KBM-7 (cell line): ENCODE measurements at places on chromosomes 13 and 19.

GRCh38 chr19:41619018-41619556 is 7.8 kb downstream of the CEACAM4 start:
- DNase-seq = no peak

DNA sequence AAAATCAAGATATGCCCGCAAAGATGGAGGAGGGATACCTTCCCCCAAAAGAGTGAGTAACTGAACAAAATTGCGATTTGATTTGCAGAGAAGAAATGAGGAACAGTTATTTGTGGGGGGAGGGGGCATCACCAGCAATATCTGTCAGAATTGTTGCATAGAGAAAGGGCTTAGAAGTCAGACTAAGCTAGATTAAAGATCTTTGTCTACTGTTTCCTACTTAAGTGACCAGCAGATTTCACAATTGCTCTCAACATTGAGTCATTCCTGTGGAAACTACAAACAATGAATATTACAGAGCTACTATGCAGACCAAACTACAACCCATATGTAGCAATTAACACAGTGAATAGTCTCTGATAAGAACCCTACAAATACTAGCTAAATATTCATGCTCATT is 27.4 kb downstream of the FPR3 start:
- DNase-seq = peak; percentile 45

DNA sequence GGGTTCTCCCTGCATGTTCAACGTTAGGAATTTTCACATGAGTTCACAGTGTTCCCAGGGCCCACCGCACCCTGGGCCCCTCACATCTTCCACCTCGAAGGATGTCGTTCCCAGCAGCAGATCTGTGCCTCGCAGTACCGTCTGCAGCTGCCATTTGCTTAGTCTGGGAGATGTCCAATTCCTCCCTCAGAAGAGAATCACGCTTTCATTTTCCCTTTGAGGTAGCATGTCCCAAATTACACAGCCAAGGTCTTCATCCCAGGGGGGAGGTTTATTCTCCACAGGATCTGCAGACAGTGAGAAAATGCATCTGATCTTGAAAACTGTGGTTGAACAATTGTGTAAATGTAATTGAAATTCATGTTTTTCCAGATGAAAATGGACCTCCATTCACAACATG is 150.2 kb downstream of the DCT start:
- no peak for DNase-seq

GRCh38 chr19:10533646-10534386 is 9.9 kb upstream of the ATG4D start:
- no peak for DNase-seq

DNA sequence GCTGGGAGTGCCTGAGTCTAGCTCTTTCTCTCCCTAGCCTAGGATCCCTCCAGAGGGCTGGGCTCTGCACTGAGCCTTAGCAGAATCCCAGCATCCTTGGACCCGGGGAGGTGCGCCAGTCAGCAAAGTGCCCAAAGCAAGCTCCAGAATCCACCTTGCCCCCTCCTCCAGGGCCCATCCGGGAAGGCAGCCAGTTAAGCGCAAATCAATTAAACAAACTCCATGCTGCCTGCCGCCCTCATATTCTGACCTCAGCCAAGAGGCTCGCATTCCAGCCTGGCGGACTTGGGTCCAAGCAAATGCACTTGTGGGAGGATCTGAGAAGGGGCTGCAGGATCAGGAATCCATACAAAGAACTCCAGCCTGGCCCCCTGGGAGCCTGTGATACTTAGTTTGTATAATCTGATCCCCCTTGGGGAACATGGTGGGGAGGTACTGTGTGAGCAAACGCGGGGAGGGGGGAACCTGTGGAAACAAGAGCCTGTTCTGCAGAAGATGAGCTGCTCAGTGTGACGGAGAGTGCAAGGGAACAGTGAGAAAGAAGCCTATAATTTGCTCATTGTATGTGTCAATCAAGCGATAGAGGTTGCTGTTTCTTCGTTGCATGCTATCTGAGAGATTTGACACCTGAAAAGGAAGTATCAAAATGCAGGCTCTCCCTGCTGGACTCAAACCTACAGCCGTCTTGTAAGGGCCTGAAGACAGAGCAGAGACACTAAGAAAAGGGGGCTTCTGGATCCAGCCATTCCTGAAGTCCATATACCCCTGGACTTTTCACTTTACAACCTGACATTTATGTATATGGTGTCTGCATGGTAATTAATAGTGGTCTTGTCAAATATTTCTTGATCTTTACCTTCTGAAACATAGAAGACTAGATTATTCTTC is 29.4 kb downstream of the ZNRF4 start:
- DNase-seq = no peak

- DNase-seq = no peak
These were observed 13.7 kb upstream of the SCEL start for GRCh38 chr13:77521595-77522367.

DNA sequence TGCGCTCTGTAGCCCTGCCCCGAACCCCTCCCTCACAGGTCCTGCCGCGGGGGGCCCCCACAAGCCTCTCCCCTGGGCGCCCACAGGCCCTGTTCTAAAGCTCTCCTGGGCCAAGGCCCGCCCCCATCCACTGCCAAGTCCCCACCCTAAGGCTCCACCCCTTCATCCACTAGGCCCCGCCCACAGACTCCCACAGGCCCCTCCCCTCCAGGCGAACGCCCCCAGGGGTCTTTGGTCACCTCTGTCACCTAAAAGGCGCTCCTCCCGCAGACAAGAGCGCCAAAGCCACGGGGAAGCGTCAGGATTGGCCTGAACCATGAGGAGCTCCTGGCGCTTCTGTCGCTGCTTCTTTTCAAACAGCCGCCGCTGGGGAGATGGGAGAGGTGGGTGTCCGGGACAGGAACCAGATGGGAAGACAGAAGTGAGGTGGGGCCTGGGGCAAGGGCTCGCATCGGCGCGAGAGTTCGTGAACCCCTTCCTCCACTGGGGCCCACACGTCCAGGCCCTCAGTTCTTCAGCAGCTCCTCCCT is 2.3 kb downstream of the TULP2 start:
- DNase-seq = no peak

- DNase-seq = no peak
These were observed 215.9 kb upstream of the SOX21 start for GRCh38 chr13:94928127-94928775.

DNA sequence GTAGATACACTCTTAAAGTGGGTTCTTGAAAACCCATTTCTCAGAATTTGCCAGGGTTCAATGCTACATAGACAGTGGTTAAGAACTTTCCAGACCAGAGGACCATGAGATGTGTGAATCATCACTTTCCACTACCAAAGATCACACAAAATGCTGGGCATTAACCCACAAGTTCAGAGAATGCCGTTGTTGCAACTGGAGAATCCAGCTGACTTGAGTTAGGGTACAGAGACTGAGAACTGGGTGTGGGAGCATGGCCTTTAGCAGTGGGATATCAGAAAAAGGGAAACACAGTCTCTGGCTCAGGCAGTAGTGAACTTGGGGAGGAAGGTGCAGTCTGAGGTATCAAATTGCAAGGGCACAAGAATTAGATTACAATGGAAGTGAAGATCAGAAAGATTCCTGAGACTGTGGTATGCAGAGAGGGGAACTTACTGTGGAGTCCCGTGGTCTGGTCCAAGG is 51.5 kb upstream of the WDFY2 start:
- peak; percentile 47 for DNase-seq

GRCh38 chr13:54379461-54379860 is 1350.8 kb downstream of the OLFM4 start:
- DNase-seq = no peak

- no peak for DNase-seq
These were observed 74.2 kb downstream of the TUBGCP3 start for GRCh38 chr13:112513761-112514160.

DNA sequence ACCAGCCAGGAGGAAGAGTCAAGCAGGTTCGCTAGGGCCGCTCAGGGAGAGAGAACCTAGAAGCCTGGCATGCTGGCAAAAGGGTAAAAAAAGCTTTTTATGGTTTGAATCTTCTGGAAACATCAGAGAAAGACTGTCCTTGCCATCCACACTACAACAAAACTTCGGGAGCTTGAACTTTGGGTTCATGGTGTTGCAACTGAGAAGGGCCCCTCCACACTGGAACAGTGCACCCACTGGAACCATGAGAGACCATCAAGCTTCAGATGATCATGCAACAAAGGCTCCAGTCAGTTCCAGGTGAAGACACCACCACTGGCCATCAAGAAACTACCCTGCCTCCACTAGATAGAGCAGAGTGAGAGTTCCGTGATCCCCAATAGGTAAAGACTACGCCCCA is 170.1 kb downstream of the RGCC start:
- no peak for DNase-seq

GRCh38 chr13:50441130-50441529 is 402.4 kb downstream of the DLEU7 start:
- DNase-seq = no peak

GRCh38 chr19:15231271-15231670 is 977 bp downstream of the EPHX3 start:
- DNase-seq = no peak

- peak; percentile 32 for DNase-seq
These were observed 26.8 kb downstream of the UBXN6 start for GRCh38 chr19:4430760-4431159.

DNA sequence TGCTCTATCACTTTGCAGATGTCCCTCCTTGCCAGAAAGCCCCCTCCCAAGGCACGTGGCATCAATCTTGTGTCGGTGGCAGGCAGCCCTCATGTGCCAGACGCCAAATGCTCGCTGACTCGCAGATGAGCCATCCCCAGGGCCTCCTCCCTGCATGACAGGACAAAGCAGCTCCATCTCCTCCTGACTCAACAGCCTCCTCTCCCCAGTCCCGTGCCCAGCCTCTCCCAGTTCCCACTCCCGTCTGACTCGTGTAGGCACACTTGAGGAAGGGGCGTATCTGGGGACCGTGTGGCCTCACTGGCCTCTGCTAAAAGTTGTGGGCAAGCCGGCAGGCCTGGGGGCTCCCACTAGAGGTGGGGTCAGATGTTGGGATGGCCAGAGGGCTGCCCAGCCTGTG is 133.6 kb downstream of the STK24 start:
- no peak for DNase-seq

DNA sequence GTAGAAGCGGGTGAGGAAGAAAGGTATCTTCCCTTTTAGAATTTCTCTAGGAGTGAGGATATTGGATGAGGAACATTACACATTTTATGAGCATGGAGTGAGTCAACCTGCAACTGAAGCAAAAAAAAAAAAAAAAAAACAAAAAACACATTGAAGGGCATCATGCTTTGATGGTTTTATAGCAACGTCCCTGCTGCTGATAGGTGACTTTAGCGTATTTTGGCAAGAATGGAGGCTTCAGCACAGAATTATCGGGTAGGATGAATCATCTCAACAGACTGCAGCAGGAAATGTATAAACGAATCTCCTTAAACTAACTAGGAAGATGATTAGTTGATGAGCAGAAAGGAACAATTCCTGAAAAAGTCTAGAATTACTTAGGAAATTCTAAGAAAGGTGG is 1359.6 kb upstream of the ATXN8OS start:
- no peak for DNase-seq

- DNase-seq = peak; percentile 43
These were observed 17.7 kb downstream of the TMEM161A start for GRCh38 chr19:19120308-19121231.

DNA sequence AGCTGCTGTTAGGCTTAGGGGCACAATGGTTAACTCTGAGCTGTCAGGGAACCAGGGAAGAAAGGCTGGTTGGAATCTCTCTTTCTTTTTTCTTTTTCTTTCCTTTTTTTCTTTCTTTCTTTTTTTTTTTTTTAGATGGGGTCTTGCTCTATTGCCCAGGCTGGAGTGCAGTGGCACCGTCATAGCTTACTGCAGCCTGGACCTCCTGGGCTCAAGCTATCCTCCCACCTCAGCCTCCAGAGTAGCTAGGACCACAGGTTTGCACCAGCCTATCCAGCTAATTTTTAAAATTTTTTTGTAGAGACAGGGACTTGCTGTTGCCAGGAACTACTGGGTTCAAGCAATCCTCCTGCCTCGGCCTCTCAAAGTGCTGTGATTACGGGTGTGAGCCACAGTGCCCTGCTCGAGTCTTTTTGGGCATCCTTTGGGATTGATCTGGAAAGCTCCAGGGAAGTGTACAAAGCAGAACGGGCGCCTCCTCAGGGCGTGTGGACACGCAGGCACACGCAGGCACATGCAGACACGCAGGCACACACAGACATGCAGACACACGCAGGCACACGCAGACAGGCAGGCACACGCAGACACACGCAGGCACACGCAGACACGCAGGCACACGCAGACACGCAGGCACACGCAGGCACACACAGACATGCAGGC is 99.2 kb downstream of the GADD45B start:
- DNase-seq = no peak

DNA sequence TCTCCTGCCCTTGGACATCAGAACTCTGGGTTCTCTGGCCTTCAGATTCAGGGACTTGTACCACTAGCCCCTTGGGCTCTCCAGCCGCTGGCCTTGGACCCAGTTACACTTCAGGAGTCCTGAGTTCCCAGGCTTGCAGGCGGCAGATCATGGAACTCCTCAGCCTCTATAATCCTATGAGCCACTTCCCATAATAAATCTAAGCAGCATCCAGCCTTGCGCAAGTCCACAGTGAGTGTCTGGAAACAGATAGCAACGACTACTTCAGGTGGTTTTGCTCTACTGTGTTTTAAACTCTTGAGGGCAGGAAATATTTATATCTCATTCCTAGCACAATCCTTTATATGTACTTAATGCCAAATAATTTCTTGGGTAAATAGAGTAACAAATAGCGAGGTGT is 92.3 kb downstream of the COL4A1 start:
- DNase-seq = no peak

DNA sequence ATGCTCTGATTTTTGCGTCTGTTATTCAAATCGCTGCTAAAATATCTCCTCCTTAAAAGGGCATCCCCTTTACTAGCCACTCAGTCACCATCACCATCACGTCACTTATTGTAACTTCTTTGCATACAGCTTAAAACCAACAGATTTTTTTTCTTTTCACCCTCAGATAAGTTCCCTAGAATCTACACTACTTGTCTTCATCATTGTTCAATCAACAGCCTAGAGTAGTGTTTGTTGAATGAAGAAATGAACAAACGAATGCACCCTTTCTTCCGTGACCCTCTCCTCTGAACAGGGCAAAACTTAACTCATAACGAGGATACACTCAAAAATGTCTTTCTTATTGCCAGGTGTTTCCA is 1.1 kb upstream of the AKAP11 start:
- no peak for DNase-seq

DNA sequence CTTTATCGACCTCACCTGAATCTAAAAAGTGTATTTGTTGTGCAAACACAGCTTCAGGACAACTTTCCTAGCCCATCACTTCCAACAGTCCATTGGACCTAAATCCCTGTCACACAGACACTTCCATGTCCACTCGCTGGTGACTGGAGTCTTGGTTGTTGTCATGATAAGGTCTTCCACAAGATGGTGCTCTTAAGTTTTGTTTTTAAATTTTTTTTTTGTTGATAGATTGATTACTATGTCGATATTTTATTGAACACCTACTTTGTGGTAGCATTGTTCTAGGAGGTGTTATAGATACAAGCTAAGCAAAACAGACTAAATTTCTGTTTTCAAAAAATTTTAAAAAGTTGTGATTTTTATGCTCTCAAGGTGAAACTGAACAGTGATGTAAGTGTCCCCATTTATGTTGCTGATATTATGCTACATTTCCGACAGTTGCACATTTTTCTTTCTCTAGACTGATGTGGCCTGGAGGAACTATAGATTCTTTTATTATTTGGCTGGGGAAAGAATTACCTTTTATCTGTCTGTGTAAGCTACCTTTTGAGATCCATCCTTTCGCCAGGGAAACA is 8.1 kb upstream of the ERICH6B start:
- DNase-seq = peak; percentile 41
